SK-N-SH treated with all-trans-retinoic acid at 6 μM for 48 hours (cell line): ENCODE measurements at places on chromosomes 16 and 17.

DNA sequence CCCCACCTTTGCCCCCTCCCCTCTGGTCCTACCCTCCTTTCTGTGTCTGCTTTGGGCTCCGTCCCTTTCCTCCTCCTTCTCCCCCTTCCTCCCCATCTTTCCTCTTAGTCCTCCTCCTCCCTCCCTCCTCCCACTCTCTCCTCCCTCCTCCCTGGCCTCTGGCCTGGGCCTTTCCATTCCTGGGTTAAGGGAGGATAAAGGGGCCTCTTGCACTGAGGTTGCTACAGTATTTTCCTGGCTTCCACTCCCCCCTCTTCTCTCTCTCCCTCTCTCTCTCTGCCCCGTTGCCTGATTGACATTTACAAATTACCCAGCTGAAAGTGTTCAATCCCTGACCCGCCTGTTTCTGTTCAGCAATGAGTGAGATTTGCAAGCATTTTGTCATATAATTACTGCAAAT lies 44.0 kb downstream of the MRM1 start:
- no peak for ATAC-seq

DNA sequence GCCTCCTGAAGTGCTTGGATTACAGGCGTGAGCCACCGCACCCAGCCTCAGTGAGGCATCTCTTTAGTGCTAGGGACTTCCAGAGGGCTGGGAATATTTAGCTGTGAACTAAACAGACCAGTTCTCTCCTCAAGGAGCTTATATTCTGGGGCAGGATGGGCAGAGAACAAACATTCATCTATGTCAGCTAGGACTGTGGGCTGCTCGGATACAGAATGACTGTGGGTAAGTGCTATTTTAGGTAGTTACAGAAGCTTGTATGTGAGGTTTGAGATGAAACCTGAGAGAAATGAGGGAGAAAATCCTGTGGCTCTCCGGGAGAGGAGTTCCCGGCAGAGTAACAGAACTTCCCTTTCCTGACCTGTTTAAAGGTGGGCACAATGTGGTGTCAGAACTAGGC lies 6.2 kb upstream of the INPP5K start:
- no peak for ATAC-seq

DNA sequence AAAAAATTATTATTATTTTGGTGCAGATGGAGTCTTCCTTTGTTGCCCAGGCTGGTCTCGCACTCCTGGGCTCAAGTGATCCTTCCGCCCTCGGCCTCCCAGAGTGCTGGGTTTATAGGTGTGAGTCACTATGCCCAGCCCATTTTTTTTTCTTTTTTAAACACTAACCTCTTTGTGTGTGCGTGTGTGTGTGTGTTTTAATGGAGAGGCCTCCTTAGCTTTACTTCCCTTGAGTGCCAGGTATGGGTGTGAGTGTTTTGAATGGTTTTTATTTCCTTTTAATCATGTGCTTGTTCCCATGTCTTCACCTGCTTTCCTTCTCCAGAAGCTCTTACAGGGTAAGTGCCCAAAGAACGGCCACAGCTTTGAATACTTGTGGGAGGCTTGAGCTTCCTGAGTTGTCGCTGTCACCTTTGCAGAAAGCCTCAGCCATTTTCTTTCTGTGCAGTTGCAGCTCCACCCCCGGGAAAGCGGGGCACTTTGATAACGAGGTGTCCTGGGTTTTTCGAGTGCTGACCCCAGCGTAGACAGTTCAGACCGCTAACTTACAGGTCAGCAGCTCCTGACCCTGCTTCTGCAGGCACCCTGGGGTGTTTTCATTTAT lies 22.6 kb downstream of the AKAP1 start:
- no peak for ATAC-seq

DNA sequence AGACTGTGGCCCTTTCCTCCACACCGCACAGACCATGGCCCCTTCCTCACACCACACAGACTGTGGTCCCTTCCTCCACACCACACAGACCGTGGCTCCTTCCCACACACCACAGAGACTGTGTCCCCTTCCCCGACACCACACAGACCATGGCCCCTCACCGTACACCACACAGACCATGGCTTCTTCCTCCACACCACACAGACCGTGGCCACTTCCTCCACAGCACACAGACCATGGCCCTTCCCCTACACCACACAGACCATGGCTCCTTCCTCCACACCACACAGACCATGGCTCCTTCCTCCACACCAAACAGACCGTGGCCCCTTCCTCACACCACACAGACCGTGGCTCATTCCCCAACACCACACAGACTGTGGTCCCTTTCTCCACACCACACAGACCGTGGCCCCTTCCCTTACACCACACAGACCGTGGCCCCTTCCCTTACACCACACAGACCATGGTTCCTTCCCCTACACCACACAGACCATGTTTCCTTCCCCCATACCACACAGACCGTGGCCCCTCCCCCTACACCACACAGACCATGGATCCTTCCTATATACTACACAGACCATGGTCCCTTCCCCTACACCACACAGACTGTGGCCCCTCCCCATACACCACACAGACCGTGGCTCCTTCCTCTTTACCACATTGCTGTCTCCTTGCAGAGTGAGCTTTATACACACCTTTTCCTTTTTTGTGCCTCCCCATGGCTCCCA lies 297.5 kb upstream of the FOXF1 start:
- no peak for ATAC-seq

DNA sequence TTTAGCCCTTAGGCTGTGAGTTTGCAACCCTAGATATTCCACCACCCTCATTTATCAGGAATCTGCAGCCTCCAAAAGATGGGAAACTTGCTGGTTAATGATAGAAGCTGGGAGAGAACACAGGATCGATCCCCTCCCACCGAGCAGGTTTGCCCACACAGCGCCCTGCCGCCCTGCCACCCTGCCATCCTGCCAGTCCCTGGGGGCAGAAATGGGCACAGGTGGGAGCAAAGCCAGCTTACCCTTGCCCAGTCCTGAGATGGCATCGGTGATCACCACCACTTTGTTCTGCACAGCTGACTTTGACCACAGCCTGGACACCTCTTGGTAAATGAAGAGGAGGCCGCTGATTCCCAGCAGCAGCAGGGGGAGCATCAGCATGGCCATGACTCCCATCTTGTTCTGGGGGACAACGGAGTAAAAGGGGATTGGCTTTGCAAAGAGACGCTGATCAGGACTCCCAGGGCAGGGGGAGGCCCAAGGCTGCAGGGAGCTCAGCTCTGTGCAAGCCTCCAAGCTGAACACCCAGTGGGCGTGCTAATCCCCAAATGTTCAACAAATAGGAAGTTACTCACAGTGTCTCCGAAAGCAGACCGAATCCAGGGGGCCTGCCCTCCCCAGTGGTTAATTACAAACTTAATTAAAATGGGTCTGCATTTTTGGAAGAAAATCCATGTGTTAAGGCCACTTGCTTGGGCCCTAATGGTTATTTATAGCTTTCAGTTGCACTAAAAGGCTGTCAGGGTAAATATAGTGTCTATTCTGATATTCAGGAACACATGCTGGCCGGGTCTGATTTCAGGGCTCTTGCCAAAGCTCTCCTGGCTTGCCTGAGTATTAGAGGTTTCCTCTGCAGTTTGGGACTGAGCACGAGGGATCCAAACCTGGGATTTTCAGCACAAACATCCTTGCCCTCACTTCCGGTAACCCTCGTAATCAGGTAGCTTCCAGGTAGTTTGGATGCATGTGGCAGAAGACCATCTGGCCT lies at the start of gene DHRS7C:
DHRS7C (minus strand) TSS at position 704 of the 988 bp plus-strand sequence; CDS start at position 396, 308 bp downstream.
- ATAC-seq, result no peak

- no peak; the same call in 2 of the 3 replicates for ATAC-seq
Measured at GRCh38 chr16:56999409-57000270, 10.3 kb downstream of the NLRC5 start.
